ENCODE measurements at places on chromosomes 1 and 21.

DNA sequence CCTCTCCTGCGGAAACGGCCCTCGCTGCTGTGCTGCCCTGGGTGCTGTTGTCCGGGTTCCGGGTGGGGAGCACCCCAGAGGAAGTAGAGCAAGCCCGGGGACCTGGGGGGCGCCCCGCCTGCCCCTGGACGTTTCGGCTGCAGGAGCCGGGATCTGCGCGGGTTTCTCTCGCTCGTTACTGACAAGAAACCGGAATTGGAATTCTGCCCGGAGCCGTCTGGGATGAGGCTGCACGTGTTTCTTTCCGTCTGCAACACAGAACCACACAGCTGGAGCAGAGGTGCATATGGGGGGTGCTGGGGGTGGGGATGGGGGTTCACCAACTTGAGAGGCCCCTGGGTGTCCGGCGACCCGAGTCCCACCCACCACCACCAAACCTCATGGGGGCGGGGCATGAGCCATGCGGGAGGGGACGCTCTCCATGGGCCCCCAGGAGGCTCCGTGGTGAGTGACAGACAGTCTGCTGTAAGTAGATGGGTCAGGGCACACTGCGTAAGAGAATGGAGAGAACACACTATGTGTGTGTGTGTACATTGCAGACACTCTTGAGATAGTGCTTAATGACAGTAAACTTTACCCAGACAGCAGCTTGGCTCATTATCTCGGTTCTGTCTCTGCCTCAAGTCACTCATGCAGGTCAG lies 261.4 kb upstream of the C1orf174 start:
- DNase-seq = no peak

DNA sequence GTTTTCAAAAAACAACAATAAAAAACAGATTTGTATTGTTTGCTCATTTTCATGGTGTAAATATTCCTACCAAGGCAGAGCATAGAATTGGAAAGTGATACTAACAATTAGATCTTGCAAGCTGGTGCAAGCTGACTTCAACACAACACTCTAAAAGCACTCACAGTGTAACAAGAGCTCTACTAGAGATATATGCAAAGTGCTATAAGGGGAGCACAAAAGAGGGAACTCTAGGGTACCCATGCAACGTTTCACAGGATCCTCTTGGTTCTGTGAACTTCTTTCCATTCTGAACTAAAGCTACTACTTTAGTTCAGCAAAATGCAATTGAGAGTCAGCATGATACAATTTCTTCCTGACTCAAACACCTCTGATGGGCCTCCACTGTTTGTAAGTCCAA lies 78.3 kb downstream of the ATP1B1 start:
- DNase-seq = no peak

GRCh38 chr1:22341791-22342605 lies 109.7 kb upstream of the ZBTB40 start:
- peak; percentile 87 for DNase-seq

- no peak for DNase-seq
These were observed 7.5 kb downstream of the KIAA1614 start for GRCh38 chr1:180920193-180920592.

GRCh38 chr1:184867866-184868689 lies 106.2 kb downstream of the NIBAN1 start:
- DNase-seq = no peak

DNA sequence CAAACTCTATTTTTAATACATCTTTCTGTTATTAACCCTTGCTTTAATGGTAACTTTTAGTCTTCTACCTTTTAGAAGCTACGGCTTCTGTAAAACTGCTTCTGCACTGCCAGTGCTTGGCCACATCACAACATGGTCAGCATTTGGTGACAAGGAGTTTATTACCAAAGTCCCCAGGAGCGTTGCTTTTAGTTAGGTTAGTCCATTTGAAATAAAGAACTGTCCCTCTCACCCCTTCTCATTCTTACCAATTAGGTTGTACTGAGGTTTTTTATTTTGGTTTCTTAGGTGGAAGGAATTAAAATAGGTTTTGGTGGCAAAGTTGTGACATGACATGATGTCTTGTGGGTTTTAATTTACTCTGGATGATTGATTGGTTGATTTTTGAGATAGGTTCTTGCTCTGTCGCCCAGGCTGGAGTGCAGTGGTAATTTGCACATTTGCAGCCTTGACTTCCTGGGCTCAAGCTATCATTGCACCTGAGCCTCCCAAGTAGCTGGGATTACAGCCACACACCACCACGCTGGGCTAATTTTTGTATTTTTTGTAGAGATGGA lies 39.2 kb downstream of the SPEN start:
- DNase-seq = no peak

- DNase-seq = no peak
These were observed 189.2 kb upstream of the VAMP3 start for GRCh38 chr1:7581754-7582459.

- DNase-seq = peak; percentile 41
These were observed 62.5 kb downstream of the TBX15 start for GRCh38 chr1:118925651-118926050.

DNA sequence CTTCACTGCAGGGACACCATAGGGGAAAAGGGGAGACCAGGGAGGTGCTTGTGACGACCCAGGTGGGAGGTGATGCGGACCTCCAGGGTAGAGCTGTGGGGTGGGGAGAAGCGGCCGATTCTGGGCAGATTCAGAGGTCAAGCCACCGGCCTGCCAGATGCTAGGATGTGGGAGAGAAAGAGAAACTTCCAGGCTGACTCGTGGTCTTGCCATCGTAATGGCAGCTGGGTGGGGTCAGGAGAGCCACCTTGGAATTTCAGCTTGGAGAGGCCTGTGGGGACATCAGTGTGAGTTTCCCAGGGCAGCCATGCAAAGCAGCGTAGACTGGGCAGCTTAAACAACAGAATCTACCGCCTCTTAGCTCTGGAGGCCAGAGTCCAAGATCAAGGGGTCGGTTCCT lies 258.0 kb upstream of the VAMP3 start:
- no peak for DNase-seq

DNA sequence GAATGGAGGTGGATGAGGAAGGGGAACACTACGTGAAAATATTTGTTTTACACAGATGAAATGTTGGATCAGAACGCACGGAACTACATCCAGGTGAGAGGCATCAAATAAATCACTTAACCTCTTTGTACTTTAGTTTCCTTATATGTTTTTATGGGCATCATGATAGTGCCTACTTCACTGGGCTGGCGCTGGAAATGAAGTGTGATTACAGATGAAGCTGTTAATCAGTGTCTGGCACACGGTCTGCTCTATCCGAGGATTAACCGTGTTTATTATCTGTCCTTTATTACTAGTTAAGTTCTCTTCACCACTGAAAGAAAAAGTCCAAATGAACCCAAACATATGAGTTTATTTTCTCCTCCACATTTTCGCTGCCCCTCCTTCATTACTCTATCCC lies 96.0 kb upstream of the TRABD2B start:
- DNase-seq = no peak

DNA sequence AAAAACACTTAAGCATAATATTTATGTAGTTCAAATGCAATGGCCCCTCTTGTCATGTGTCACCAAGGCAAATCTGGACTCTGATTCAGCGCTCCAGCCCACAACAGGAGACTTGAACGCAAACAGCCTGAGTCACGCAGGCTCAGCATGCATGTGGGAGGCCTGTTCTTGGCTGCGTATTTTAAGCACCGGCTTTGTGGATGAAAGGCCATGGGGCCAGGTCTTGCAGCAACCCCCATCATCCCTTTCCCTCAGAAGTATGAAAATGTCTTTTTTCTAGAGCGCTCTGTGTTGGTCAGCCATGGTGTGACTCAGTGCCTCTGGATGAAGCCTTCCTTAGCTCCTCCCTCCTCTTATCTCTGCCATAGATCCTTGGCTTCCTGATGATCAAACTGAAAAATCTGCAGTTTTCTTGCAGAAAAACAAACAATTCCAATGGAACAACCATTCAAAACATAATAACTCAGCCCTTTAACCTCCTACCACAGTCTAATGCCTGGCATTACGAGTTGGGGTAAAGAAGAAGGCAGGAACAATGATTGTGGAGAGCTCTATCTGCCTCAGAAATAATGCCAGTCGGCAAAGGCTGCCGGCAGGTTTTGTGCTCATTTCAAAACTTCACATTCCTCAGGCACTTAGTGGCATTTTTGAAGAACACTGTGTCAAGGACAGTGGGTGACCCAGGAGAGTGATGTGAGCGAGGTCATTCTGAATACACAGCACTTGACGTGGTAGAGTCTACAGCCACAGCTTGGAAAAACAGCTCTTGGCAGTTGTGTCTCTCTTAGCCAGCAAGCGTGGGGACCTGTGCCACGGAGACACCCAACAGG lies 167.5 kb downstream of the CLIC6 start:
- DNase-seq = peak; percentile 98

GRCh38 chr1:62273953-62274352 lies 45.3 kb downstream of the KANK4 start:
- DNase-seq = no peak

DNA sequence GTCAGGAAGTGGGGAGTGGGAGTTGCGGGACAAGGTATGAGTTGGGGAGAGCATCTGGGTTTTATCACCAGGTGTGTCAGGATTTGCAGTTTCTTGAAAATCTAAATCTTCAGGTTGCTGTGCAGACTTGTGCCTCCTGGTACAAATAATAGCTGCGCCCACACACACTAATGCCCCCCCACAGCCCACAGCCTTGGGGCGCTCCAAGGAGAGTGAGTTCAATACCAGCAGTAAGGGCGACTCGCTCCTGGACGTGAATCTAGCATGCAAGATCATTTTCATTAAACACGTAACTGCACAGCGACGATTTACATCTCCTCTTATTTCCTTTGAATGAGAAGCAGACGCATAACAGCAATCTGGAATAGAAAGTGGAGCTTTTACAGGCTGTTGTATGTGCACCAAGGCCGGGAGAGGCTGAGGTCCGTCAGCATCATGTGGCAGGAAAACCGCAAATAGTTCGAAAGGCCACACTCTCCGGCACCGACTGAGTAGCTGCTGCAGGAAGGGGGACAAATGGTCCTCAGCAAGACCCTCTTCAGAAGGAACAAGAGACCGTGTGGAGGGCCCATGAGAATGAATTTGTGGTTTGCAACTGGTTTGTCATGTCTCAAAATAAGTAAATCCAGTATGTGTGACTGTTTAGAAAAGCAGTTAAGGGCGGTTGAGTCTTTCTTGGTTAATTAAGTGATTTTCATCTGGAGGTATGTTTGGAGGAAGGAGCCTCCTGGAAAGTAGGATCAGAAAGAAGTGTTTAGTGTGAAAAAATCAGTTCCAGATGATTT lies 439.5 kb downstream of the SMYD3 start:
- peak; percentile 83 for DNase-seq

GRCh38 chr1:185917646-185918045 lies 183.5 kb downstream of the HMCN1 start:
- DNase-seq = peak; percentile 53

Data from fibroblast of skin of right quadriceps (primary cell).